ENCODE measurements at places on chromosomes 12 and 14. TPM values are rescaled to one million over a fixed set of nuclear protein-coding genes. Genes with fewer than 3 reads are reported as not detected.

Gene FBLN5
- polyA plus RNA-seq: 0.38 TPM

Gene SYNDIG1L
- 0.10 TPM for polyA plus RNA-seq

Gene GOLGA5
- polyA plus RNA-seq: 31.0 TPM

Gene ZNF891
- polyA plus RNA-seq: 1.3 TPM

- no peak for DNase-seq
Observed at GRCh38 chr14:89908712-89909450, 45.6 kb downstream of the EFCAB11 start.

- DNase-seq: peak; percentile 41
Observed at GRCh38 chr14:92475451-92476187, 38.0 kb upstream of the RIN3 start.

DNA sequence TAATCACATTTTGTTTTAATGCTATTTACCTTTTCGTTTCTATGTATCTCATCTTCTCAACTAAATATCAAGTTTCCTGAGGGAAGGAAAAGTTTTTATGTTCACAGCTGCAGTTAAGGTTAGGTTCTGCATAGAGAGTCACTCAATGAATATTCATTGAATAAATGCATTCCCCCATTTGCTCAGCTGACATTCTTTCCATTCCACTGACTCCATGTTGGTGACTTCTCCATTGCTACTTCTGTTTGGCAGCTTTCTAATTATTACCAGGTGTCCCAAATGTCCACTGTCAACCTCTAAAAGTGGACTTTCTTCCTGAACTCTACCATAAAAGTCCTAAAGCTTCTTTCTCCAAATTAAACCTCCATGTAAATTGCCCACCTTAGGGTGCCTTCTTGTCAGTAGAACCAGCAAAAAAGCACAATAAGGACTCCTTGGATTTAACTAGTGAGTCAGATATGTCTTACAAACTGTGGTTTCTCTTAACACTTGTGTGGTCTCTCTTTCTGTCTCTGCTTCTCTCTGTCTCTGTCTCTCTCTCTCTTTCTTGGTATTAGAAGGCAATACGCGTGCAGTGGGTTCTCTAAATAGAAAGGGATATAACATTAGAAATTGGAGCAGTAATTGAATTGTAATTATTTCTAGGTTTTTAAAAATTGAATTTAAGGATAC is 85.9 kb downstream of the TMEM117 start:
- no peak for DNase-seq

- DNase-seq: no peak
Observed at GRCh38 chr14:54146601-54147000, 190.0 kb upstream of the BMP4 start.

DNA sequence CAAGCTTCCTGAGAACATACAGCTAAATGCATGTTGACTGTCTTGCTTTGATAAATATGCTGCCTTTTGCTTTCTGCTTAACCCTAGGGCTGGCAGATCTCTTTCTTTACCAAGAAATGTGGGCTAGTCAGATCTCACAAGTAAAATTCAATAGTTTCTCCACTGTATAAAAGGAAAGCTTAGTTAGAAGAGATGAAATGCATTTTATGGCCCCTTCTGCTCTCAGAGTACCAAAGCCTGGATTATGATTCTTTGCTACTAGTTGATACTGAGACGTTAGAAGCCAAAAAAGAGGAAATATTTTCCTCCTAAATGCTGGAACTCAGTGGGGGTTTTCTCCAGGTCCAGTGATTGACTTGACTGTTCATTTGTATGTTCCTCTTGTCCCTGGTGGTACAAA is 552.7 kb downstream of the SNAPC1 start:
- no peak for DNase-seq
